ENCODE measurements at places on chromosomes 2 and 18.

GRCh38 chr2:55010915-55011314 is 39.3 kb downstream of the RTN4 start:
- DNase-seq = no peak

DNA sequence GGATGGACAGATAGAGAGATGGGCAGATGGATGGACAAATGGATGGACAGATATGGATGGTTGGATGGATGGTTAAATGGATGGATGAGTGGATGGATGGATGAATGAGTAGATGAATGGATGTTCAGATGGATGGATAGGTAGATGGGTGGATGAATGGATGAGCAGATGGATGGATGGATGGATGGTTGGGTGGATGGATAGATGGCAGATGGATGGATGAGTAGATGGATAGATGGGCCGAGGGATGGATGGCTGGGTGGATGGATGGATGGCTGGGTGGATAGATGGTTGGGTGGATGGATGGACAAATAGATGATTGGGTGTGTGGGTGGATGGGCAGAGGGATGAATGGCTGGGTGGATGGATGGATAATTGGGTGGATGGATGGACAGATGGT is 98.9 kb upstream of the OTOS start:
- no peak for DNase-seq

DNA sequence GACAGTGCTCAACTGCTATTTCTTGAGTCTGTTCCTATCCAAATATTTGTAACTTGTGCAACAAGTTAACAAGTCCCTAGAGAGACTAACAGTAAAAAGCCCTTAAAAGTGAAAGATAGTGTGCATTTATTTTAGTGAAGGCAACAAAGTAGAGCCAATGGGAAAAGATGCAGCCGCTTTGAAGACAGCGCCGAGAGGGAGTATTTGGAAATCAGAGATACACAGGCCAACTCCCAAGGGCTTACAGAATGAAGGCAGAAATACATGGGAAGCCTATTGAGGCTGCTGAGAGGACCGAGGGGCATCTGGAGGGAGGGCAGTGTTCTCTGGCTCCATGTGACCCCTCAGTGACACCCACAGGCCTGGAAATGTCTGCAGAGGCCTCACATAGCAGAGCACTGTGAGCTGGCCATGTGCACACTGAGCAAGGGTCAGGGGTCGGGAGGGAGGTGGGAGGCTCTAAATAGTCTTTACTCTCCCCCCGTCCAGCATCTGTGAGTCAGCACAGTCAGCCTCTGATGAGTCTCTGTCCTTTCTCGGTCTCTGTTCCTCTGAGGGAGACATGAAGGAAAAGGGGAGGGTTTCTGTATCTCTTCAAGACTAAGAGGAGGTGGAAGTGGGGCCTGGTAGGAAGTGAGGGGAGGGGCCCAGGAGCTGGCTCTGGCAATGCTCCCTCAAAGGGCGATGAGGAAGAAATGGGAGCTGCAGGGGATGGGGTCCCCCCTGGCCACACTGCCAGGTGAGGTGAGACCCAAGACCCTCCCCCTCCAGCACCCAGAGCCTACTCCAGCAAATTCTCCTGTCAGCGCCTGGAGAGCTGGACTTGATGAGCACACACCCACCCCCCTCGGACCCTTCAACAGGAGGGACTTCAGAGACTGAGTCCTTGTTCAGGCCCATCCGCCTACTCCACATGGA is 133.6 kb downstream of the SP3 start:
- no peak for DNase-seq

GRCh38 chr2:28011322-28011737 is 120.8 kb downstream of the BABAM2 start:
- DNase-seq = no peak

GRCh38 chr2:236175548-236176150 is 7.5 kb upstream of the GBX2 start:
- no peak for DNase-seq
